Progenitor cell of endocrine pancreas (in vitro differentiated cells): ENCODE measurements at places on chromosomes 13 and 19. TPM values are rescaled to one million over a fixed set of nuclear protein-coding genes. Genes with fewer than 3 reads are reported as not detected.

CEACAM5 gene
- not detected in 2 replicates for total RNA-seq

TINCR gene
- 0.60 and 1.0 TPM in 2 replicates for total RNA-seq

FLT1 gene
- 0.81 and 1.2 TPM in 2 replicates for total RNA-seq

SULT2B1 gene
- not detected in 2 replicates for total RNA-seq

MEDAG gene
- not detected in 2 replicates for total RNA-seq
